ENCODE measurements at places on chromosomes 1 and 21.
A peak's percentile ranks its signal among the peaks of the same experiment; 100 is the strongest.

- DNase-seq: peak; percentile 67
Measured at GRCh38 chr21:39079617-39080016, 103.6 kb downstream of the PSMG1 start.

DNA sequence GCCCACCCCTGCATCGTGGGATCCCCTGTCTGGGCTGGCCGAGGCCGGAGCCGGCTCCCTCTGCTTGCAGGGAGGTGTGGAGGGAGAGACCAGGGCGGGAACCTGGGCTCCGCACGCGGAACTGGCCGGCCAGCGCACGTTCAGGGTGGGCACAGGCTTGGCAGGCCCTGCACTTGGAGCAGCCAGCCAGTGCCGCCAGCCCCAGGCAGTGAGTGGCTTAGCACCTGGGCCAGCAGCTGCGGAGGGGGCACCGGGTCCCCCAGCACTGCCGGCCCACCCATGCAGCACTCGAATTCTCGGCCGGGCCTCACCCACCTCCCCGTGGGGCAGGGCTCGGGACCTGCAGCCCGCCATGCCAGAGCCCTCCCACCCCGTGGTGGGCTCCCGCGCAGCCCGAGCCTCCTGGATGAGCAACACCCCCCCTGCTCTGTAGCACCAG lies 422.6 kb downstream of the AMY1C start:
- no peak for DNase-seq

DNA sequence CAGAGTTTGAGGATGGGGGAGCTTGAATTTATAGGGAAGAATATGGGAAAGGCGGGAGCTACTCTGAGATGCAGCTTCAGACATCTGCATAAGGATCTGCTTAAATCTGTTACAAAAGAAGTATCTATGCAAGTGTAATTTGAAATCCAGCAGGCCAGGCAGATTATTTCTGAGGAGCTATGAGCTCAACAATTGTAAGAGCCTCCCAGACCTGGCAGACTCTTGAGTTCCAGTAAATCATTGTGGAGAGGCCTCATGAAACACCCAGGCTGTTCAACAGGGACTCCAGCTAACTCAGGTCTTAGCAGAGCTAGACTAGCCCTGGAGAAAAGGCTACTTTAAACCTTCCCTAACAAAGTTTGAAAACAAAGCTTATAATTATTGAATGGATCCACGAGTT lies 647.5 kb upstream of the CHRM3 start:
- DNase-seq: no peak

DNA sequence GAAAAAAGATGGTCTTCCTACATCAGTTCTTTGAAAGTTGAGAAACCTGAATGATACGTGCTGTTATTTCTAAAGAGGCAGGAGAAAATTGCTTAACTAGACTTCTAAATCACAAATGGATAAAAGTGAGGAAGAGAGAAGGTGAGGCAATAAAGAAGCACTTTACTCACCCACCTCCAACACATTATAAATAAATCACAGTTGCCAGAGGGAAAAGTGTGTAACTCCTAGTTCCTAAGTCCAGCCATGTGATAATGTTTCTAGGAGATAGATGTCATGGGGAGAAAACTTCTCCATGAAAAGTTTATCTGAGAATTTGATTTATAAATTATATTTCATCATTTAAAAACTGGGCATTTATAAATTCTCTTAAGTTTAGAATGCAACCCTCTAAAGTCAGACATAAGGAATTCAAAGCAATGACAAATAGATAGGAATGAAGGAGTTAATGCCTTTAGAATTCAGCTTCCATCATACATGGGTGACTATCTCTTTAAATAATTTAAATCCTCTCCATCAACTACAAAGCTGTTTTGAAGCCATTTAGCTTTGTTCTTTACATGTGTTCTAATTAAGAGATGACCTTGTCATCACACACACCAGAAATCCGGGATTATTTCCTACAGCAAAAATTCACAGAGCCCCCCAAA lies 60.0 kb downstream of the NRIP1 start:
- DNase-seq: no peak

GRCh38 chr1:66553846-66554245 lies 19.9 kb downstream of the SGIP1 start:
- no peak for DNase-seq

- DNase-seq: no peak
Measured at GRCh38 chr1:8604041-8604945, 213.1 kb downstream of the RERE start.

GRCh38 chr1:155176544-155177071 lies 3.0 kb downstream of the TRIM46 start:
- DNase-seq: peak; percentile 81

GRCh38 chr1:3042481-3042880 lies 21.2 kb downstream of the ACTRT2 start:
- DNase-seq: no peak

- no peak for DNase-seq
Measured at GRCh38 chr1:38044221-38045215, 2.1 kb downstream of the POU3F1 start.

DNA sequence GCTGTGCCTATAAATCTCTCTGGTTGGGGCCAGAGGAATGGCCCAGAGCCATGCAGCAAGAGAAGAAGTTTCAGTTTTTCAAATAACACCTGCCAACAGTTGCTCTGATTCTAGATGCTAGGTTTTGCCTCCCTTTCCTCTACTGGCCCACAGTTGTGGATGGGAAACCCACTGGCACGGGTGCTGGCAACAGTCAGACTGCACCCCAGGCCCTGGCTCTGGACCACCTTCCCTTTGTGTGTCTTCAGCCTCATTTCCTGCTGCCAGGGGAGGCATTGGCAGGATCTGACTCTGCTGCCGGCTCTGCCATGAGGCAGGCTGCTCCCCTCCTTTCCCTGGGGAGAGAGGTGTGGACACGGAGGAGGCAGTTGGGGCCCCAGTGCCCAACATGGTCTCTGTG lies 142.0 kb downstream of the IGSF21 start:
- no peak for DNase-seq

- peak; percentile 47 for DNase-seq
Measured at GRCh38 chr1:117231748-117232373, 21.1 kb upstream of the VTCN1 start.

DNA sequence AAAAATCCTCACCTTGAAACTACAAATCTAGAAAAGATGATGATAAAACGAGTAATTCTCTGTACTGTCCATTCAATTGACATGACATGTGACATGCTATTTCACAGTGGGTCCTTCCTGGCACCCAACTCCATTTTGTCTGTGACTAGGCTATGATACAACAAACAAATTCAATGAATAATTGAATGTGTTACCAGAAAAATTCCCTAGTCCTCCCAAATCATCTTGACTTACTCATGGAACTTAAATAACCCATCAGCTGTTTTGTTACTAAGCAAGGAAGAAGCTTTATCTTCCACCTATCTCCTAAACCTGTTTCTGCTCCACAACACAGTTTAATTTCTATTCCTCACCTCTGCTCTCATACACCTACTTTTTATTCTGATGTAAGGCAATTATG lies 30.4 kb downstream of the B3GALNT2 start:
- no peak for DNase-seq

- DNase-seq: peak; percentile 8
Measured at GRCh38 chr1:204828352-204828850, 42.3 kb upstream of the NFASC start.

- no peak for DNase-seq
Measured at GRCh38 chr1:27804791-27805190, 25.8 kb upstream of the PPP1R8 start.

GRCh38 chr21:25405984-25406383 lies 201.3 kb downstream of the MRPL39 start:
- DNase-seq: no peak

GRCh38 chr1:94634977-94635416 lies 93.4 kb upstream of the F3 start:
- peak; percentile 29 for DNase-seq

DNA sequence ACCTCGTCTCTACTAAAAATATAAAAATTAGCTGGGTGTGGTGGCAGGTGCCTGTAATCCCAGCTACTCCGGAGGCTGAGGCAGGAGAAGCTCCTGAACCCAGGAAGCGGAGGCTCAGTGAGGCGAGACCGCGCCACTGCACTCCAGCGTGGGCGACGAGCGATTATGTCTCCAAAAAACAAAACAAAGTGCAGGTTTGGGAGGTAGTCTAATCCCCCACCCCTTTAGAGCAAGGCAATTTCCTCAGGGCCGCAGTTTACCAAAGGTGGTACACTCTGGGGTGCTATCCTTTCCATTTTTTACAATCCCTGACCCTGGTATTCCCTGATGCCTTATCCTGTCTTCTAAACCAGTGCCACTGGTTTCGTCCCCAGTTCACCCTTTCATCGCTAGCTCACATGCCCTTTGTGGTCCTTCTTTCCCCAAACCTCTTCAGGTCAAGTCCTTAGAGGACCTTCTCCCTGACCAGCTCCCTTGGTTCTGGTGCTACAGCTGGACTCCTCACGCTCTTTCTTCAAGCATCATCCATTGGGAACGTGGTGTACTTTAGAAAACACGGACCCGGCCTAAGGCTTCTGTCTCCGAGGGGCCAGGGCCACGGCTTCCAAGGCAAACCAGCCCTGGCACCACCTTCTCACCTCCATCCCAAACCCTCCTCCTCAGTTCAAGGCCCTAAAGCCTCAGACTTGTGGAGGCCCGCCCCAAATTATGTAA lies 873 bp downstream of the IFT25 start:
- DNase-seq: no peak

- DNase-seq: peak; percentile 72
Measured at GRCh38 chr1:35894183-35894582, 11.2 kb downstream of the AGO1 start.

GRCh38 chr1:115679141-115679611 lies 37.4 kb downstream of the VANGL1 start:
- no peak for DNase-seq

DNA sequence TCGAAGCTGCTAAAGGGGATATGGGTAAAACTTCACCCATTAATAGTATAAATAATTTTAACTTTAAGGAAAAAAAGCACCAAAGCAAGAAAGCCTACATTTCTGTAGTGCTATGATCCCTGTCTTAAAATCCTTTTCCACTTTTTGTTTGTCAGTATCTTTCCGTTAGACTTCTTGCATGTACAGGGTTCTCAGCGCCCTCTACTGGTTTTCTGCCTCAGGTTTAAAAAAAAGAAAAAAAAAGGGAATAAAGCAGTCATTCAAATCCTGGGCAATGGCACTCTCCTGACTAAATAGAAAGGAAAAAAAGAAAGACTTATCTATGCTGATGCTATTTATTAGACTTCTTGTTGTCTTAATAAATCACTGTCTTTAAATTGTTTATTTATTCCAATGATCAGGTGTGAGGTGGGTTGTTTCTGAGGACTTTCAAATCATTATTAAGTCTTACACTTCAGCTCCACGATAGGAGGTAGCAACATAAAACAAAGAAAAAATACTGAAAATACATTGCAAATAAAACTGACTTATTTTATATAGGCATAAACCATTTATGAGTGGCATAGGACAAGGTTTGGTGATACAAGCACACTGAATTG lies 475.4 kb upstream of the NR5A2 start:
- DNase-seq: peak; percentile 91

- DNase-seq: no peak
Measured at GRCh38 chr1:59747420-59748024, 67.2 kb upstream of the HOOK1 start.

GRCh38 chr21:34201481-34201858 lies 128.1 kb downstream of the MRPS6 start:
- no peak for DNase-seq

- no peak for DNase-seq
Measured at GRCh38 chr1:110570901-110571300, 35.3 kb downstream of the KCNA2 start.

DNA sequence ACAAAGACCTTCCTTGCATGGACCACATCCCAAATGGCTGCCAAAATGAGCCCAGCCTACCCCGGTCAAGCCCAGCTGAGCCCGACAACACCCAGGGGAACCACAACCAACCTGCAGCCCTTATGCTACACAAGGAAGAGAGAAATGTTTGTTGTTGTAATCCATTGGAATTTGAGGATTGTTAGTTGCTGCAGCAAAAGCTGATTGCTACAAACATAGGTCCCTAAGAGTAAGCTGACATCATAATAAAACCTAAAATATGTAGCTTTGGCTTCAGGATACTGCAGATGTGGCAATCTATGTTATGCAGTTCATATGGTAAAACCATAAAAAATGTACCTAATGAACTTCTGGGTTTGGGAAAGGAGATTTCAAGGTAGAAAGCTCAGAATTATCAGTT lies 65.5 kb upstream of the DNAH14 start:
- DNase-seq: no peak

DNA sequence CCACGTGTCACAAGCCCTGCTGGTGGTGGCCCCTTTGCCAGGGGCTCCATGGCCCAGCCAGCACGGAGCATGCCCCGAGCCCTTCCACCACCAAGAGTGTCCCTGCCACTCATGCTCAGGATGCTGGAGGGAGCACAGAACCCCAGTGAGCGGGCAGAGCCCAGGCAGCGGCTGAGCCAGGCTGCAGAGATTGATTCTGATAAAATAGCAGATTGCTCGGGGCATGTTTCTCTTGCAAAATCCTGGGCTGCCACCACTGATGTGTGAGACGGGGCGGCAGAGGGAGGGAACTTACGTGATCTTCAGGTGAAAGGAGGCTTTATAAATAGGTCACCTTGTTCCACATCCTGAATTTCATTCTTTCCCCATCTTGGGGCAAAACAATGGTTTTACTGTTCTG lies 53.2 kb downstream of the SPSB1 start:
- DNase-seq: no peak

GRCh38 chr1:92038695-92039346 lies 9.0 kb downstream of the EPHX4 start:
- no peak for DNase-seq

DNA sequence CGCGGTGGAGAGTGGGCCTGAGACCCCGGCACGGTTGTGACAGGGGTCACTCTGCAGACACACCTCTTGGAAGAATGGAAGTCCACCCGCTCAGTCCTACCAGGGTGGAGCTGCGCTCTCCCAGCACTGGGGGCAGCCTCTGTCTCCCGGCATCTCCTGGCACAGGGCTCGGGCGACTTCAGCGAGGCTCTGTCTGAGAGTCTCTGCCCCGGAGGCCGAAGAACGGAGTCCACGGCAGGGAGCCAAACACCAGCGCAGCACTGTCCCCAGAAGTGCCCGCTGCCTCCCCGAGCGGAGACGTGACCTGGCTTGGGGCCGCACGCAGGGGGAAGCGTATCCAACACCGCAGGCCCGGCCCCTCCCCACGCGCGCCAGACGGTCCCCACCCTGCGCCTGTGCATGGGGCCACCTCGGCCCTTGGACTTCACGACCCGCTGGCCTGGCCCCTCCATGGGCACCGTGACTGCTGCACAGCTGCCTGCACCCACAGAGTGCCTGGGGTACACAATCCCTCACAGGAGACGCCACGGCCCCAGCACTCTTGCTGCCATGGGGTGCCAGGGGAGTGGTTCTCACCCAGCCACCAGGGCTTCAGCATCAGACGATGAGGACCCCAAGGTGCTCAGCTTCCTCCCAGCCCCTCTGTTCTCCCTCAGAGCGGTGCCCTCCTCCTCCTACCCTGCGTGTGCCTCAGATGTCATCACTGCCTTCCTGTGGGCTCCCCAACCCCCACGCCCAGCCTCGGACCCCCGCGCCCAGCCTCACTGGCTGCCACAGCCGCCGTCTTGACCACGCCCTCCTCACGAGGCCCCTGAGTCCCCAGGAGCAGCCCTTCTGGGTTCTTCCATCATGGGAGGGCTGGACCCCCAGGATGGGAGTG lies 14.9 kb upstream of the RNF223 start:
- DNase-seq: no peak

Data from KBM-7 (cell line).